Femur (tissue), 1 donor: ENCODE measurements at places on chromosomes 1 and 21.

GRCh38 chr1:191125950-191126349, 648.3 kb upstream of the BRINP3 start:
- no peak for DNase-seq

DNA sequence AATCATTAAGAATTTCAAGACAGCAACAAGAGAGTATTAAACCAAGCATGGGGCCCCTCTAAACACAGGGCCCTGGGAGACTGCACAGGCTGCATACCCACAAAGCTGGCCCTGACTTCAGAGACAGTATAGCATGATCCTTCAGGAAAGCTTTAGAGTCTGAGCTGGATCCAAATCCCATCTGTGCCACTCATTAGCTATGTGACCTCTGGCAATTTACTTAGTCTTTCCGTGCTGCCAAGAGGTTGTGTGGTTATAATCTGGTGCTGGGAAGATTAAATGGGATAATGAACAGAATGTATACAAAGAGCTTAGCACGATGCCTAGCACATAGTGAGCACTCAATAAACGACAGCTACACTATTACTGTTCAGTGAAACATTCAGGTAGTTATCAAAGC, 4.0 kb downstream of the PHC2 start:
- no peak for DNase-seq

DNA sequence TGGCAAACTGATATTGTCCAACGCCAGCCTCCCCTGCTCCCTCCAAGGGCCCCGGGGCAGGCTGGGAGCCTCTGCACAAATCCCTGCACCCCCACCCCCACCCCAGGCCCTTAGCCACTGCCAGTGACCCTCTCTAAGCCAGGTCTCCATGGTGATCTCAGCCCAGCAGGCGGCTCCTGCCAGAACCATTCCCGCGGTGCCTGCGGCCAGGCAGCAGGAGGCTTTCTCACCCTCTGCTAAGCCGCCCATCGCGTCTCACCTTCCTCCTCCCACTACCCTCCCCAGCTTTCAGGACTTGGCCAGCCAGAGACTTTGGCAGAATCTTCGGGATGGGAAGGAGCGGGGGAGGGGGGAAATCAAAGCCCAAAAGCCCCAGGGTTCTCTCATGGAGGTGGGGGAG, 46.8 kb upstream of the WASF2 start:
- DNase-seq: peak; percentile 89

GRCh38 chr1:62343911-62344310, 24.7 kb upstream of the KANK4 start:
- no peak for DNase-seq

- DNase-seq: peak; percentile 61
These were observed at the start of gene ZBTB18 for GRCh38 chr1:244050835-244051444. Gene ZBTB18, plus strand, starts transcription at chr1:244051283. Its CDS starts 149 bp downstream, at chr1:244051432.

DNA sequence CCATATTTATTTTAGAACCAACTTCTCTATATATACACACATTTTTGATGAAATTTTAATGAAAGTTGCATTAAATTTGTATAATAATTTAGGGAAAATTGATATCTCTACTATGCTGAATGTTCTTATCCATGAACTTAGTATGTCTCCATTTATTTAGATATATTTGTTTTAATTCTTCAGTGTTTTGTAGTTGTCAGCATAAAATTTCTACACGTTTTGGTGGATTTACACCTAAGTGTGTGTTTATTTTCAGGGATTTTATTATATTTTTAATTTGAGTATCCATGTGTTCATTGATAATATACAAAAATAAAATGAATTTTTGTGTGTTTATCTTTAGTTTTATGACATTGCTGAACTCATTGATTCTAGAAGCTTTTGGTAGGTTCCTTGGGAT, 36.7 kb downstream of the PCBP3 start:
- DNase-seq: no peak

DNA sequence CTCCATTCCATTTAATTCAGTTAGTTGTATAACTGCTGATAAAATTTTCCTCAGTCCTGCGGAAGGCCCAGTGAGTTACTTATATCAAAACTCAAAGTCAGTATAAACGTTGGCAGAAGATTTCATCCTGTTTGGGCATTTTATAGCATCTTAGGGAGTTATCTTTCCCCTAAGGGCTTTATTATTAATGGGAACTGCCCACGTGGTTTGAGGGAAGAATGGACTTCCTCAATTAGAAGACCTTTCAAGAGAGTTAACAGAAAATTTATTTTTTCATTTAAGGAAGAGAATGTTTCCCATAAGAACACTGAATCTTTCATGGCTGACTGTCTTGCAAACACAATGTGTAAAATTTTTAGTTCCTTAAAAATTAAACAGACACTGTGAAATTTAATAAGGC, 400.1 kb downstream of the NEGR1 start:
- DNase-seq: no peak

DNA sequence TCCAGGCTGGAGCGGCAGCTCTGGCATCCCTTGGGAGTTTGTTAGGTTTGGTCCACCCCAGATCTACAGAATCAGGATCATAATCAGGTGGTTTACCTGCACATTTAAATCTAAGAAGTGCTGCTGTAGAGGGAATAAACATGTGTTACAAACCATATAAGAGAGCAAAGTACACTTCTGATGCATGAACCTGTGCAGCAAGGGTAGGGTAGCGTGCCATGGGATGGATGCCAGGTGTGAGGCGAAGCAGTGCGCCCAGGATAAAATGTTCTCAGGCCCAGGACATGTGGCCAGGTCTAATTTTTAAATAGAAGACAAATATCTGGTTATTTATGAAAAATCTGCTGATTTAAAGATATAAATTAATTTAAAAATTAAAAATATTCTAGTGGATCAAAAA, 308.8 kb upstream of the USP24 start:
- no peak for DNase-seq

GRCh38 chr21:44709426-44710293, 1.7 kb downstream of the TSPEAR start:
- DNase-seq: no peak

DNA sequence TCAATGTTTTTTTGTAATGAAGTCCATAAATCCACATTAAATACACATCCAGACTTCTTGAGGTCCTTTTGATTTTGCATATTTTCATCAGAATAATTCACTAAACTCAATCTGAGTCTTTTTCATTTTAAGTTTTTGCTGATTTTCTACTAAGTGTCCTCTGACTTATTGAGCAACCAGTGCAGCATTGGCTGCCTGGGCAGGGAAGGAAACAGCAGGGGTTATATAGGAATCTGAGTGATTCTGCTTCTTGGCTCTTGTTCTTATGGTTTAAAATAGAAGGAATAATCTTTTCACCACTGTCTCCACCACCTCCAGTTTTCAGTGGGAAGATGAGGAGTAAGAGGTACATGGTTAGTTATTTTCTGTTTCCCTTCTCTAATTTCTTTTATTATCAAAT, 88.4 kb downstream of the ST6GALNAC5 start:
- DNase-seq: no peak

DNA sequence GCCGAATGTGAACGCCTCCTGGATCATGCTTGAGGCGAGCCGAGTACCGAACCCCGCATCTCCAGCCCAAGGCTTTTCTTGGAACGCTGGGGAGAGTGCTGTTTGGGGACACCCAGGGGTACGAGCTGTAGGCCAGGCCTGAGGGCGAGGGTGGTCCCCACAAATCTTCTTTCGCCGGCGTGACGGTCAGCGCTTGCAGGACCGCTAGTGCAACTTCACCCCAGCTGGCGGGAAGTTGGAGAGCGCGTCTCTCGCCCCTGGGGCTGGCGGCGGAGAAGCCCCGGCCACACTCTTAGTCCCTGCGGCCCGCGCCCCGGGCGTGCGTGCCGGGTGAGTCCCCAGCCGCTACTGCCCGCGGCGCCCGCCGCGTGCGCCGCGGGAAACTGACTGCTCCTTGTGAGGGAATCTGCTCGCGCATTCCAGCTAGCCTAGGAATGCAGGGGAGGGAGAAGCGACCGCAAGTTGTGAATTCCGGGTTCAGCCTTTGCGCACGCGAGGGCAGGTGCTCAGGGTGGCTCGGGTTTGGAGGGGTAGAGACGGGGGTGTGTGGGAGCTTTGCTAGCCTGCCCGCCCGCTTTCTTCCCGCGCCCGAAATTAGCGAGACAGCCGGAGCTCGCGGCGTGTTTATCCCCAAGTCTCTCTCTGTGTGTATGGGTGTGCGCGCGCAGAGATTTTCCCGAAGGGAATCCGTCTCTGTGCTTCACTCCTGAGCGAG, 884 bp downstream of the LHX4 start:
- DNase-seq: no peak

GRCh38 chr1:183633676-183634343, 1.8 kb downstream of the ARPC5 start:
- no peak for DNase-seq

- DNase-seq: no peak
These were observed 1.2 kb downstream of the NEGR1 start for GRCh38 chr1:72281144-72281543.

DNA sequence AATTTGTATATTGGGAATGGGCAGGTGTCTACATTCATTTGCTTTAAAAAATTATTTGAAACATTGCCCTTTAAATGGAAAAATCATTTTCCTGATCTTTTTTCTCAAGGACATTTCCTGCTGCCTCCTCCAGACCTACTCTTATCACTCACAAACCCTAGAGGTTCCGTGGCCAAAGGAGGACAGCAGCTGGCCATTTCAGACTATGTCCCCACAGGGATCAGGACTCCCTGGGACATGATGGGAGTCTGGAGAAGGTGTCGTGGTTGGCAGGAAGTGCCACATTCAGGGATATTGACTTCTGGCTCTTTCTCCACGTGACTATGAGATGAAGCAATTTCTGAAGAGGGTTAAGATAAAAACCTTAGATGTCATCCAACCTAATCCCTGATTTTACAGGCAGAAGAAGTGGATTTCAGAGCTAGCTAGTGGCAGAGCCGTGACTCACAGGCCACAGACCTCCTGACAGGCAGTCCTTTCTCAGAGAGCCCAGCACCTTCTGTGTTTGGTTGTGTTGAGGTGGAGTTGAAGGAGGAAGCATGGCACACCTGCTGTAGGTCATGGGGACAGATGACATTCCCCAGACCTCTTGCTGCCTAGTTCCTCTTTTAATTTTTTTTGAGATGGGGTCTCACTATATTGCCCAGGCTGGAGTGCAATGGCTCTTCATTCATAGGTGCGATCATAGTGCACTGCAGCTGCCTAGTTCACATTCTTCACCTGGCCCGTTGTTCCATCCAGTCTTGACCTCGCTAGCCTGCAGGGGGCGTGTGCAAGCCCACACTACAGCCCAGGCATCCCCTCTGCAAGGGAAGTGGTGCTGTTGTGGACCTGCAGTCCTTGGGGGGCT, 25.5 kb upstream of the IL10 start:
- no peak for DNase-seq

- no peak for DNase-seq
These were observed 3.1 kb upstream of the MROH9 start for GRCh38 chr1:170932236-170932635.

DNA sequence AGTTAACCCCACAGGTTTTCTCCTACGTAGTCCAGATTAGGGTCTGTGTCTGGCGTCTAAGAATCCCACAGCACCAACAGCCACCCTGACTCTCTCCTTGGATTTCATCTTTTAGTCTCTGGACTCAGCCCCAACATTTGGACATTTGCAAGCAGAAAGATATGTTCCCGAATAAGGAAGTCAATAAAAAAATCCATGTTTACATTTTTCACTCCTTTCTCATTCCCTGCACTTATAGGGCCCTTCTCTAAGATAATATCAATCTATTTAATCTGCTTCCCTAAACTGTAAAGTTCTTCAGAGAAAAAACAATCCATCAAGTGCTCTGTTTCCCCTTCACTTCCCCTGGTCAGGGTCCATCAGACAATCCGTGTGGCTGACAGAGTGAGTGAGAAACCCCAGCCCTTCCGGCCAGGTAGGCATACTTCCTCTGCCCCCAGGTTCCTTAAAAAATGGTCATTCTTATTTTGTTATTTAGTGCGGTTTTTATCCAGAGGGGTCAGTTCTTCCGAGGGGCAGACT, 105.9 kb upstream of the CDC42BPA start:
- no peak for DNase-seq

- no peak for DNase-seq
These were observed 2.6 kb downstream of the TXNIP start for GRCh38 chr1:145993618-145994390.

GRCh38 chr1:61585714-61586113, 139.2 kb downstream of the TM2D1 start:
- DNase-seq: peak; percentile 55

GRCh38 chr1:58710190-58711085, 10.6 kb upstream of the MYSM1 start:
- no peak for DNase-seq

DNA sequence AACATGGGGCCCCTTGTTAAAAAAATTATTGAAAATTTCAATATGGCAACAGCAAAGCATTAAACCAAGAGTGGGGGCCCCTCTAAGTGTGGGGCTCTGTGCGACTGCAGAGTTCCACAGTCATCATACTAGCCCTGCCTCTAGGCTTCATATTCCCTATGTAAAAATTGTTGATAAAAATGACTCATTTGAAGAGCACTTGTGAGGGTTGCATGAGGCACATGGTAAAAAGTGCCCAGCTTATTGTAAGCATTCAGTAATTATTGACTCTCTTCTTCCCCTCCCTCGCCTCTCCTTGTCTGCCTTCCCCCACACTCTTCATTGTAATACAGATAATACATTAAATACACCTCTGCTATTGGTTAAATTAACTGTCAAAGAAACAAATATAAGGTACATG, 86.7 kb upstream of the PTBP2 start:
- no peak for DNase-seq

GRCh38 chr1:202957733-202958543, at the start of gene ADIPOR1:
Gene ADIPOR1, minus strand, starts transcription at chr1:202958312. Its CDS starts 7,242 bp downstream, at chr1:202951070.
- peak; percentile 95 for DNase-seq

GRCh38 chr1:43836267-43836951, 97.2 kb upstream of the ARTN start:
- peak; percentile 72 for DNase-seq

DNA sequence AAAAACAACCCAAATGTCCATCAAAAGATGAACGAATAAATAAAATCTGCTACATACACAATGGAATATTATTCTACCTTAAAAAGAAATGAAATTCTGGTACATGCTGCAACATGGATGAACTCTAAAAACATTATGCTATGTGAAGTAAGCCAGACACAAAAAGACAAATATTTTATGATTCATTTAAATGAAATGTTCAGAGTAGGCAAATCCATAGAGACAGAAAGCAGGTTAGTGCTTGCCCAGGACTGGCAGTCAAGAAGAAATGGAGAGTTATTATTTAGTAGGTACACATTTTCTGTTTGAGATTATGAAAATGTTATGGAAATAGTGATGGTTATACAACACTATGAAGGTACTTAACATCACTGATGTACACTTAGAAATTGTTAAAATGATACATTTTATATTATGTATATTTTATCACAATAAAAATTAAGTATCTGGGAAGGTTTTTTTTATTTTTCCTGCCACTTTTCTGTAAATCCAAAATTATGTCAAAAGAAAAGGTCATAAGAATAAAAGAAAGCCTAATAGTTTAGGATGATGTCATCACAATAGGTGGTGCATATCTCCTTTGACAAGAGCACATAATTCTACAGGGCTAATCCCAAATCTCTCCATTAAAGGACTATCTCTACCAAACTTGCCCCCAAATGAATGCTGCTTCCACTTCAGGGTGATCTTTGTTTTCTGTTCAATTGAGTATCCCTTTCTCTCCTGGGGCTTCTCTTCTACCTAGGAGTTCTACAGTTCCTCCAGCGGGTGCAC, 40.2 kb upstream of the FCER1A start:
- no peak for DNase-seq

- no peak for DNase-seq
These were observed 18.3 kb downstream of the S100A11 start for GRCh38 chr1:152018537-152018936.

GRCh38 chr1:148334339-148335130, 148.6 kb downstream of the PPIAL4G start:
- peak; percentile 86 for DNase-seq
